Brain (organoid and tissue), 16 donors: ENCODE measurements at places on chromosomes 5 and 9. TPM values are rescaled to one million over a fixed set of nuclear protein-coding genes. Genes with fewer than 3 reads are reported as not detected.

DNA sequence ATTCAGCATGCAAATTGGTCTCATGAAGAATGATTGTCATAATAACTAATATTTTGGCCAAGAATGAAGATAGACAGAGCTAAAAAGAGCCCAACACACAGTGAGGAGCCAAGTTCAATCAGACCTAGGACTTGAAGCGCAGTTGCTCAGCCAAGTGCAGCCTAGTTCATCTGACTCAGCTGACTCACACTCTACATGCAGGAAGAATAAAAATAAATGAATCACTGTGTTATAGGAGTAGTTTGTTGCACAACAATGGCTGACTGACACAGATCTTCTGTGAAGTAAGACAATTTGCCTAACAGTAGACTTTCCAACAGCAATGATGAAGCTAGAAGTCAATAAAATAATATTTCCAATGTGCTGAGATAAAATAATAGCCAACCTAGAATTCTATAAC, 261.5 kb downstream of the CEMIP2 start:
- no peak for DNase-seq

- no peak for DNase-seq
Observed at GRCh38 chr5:32394981-32395380, 49.6 kb downstream of the ZFR start.

GRCh38 chr5:79990205-79990597, 861 bp downstream of the MTX3 start:
- DNase-seq, result no peak

The IFNK gene
- polyA plus RNA-seq, result not detected

The PCDHGC4 gene
- polyA plus RNA-seq, result 31.8 TPM
